ENCODE measurements at places on chromosomes 16 and 17.

GRCh38 chr17:74619077-74619673, 4.4 kb downstream of the CD300E start:
- DNase-seq = no peak

GRCh38 chr17:5816491-5817070, 232.3 kb upstream of the NLRP1 start:
- DNase-seq = no peak

GRCh38 chr17:77006971-77007649, 133.7 kb upstream of the SEC14L1 start:
- DNase-seq = no peak

DNA sequence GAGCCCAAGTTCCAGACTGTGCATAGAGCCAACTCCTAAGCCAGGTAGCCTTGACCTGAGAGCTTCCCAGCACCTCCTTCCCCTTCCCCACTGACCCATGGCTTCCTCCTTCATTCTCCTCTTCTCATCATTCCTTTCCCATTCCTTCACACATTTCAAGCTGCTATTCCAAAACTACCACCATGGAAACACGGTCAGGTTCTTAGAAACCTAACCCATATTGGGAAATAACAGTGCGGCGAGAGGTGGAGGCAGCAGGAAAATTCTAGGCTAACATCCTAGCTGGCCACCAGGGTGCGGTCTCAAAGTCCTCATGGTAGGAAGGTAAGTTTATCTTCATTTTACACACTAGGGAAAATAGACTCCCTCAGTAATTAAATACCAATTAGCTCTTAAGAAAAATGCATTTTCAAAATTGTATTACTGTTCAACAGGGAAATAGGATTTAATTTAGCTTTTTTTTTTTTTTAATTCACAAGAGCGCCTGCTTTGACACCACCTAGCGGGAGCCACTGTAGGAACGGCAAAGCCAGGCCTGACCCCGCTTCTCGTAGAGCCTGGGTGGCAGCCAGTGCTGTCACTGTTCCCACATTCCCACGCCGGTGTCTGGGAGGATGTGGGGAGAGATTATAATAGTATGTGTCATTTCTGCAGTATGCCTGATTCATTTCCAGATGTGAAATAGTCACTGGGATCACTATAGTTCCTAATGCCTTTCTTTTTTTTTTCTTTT, 14.0 kb upstream of the SPHK1 start:
- no peak for DNase-seq

DNA sequence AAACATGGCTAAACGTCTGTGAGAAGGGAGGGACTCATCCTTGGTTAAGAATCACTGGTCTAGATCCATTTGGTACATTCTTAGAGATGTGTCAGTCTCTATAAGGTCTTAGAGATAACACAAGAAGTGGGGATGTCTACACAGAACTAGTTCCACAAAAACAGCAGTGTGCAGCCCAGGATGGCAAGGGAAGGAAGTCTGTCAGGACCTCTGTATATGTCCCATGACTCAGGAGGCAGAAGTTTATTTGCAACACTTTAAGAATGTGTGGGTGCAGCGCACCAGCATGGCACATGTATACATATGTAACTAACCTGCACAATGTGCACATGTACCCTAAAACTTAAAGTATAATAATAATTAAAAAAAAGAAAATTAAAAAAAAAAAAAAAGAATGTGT, 548.5 kb upstream of the SOX9 start:
- no peak for DNase-seq

GRCh38 chr17:28949185-28950016, 1.9 kb downstream of the PHF12 start:
- peak; percentile 25 for DNase-seq

DNA sequence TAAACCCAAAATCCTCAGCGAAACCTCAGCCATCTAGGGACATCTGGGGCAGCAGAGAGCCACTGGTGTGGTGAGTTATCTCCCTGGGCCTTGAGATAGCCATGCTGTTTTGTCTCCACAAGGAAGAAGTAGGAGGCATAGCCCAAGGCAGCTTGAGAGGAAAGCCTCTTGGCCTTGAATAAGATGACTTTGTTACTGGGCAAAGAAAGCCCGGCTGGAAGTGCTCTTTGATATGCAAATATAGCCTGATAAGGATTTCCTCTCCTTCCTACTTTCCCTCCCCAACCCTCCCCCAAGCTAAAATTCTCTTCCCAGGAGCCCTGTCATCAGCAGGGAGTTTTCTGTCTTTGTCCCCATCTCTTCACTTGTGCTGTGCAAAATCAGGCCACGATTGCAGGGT, 694.4 kb downstream of the MAF start:
- DNase-seq = no peak

- no peak for DNase-seq
Observed at GRCh38 chr17:30345089-30345433, 11.2 kb upstream of the TMIGD1 start.

- DNase-seq = no peak
Observed at GRCh38 chr17:45077643-45078042, 16.5 kb downstream of the NMT1 start.

DNA sequence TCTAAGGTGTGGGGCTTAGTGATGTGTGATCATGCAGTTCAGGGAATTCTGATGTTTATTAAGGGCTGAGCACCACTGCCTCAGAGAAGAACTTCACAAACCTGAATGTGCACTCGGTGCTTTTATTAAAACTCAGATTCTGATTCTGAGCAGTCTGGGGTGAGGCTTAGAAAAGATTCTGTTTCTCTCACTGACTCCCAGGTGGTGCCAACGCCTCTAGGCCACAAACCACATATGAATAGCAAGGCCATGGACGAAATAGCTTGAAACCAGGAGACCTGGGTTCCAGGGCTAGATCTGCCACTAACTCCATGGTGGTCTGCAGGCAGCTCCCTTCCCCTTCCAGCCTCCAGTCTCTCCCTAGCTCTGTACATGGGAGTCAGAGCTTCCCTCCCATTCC, 169.1 kb downstream of the HS3ST3B1 start:
- DNase-seq = no peak

GRCh38 chr17:68047153-68047846, 11.8 kb downstream of the KPNA2 start:
- no peak for DNase-seq

GRCh38 chr16:49343291-49343690, 30.3 kb upstream of the C16orf78 start:
- DNase-seq = no peak

DNA sequence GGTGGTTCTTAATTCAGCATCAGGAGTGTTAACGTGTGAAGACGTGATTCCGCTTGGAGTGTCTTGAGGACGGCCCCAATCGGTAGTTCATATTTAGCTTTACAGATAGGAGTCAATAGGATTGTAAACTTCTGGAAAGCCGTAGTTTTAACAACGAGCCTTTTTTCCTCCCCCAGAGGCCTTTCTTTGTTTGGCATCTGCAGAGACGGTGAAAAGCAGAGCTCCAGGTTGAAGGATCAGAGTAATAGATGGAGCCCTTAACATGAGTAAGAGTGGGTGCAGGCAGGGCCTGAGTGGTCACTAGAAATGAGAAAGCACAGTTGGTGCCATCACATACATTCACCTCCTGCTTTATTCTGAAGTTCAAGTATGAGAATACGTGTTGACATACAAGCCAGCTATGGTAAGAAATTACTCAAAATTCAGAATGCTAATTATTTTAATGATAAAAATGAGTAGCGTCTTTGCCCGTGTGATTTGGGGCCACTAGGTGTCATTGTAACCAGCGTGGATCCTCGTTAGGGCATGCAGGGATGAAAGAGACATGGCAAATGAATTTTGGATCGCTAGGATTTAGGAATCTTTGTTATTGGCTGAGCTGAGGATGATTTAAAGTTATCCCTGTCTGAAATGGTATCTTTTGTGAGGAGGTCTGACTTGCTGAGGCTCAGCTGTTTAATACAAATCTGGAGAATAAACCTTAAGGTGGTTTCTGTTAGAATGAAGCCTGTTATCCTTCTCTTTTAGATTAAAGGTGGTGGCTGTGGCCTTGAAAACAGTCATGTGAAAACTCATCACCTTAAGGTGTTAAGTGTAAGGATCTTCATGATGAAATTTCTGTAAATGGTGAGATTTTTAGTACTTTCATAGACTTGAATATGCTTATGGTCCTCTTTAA, 18.6 kb downstream of the PRCD start:
- DNase-seq = no peak

GRCh38 chr16:86211265-86211664, 299.1 kb upstream of the FOXF1 start:
- DNase-seq = no peak

- no peak for DNase-seq
Observed at GRCh38 chr17:67834634-67835033, 9.3 kb downstream of the BPTF start.

DNA sequence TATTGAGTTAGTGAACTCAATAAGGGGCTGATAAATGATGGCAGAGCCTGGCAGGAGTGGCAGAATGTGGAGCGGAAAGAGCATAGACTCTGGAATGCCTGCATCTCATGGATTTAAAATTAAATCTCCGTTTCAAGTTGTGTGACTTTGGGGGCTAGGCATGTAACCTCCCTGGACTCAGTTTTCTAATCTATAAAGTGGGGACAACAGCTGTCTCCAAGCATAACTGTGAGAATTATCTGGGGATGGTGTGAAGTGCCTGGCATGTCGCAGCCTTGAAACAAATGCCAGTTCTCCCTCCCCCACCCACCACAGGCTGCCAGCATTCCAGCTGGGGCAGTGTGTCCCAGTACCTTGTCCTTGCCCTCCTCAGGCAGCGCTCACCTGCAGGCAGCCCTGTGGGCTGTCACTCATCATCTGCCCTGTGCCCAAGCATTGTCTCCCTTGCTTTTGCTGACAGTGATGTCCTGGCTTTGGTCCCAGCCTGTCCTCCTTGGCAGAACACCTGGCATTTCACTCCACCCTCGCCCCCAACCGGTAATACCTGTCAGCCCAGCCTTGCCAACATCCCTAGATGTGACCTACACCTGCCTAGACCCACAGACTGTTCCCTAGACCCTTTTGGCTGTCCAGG, 129.6 kb downstream of the MRM1 start:
- no peak for DNase-seq

GRCh38 chr17:11986942-11987329, 10.3 kb downstream of the ZNF18 start:
- DNase-seq = no peak

GRCh38 chr17:4057731-4058130, 85.1 kb downstream of the ZZEF1 start:
- no peak for DNase-seq

GRCh38 chr17:59941131-59941530, 23.4 kb downstream of the RNFT1 start:
- DNase-seq = no peak

Measured in hypothalamus (tissue), 51 donors.